ENCODE measurements at places on chromosomes 6 and 20.

GRCh38 chr6:71599359-71599758, 287.0 kb upstream of the RIMS1 start:
- no peak for DNase-seq

- no peak for DNase-seq
Observed at GRCh38 chr6:149129371-149130077, 188.0 kb upstream of the TAB2 start.

- peak; percentile 72 for DNase-seq
Observed at GRCh38 chr6:158849899-158850806, 31.0 kb upstream of the EZR start.

DNA sequence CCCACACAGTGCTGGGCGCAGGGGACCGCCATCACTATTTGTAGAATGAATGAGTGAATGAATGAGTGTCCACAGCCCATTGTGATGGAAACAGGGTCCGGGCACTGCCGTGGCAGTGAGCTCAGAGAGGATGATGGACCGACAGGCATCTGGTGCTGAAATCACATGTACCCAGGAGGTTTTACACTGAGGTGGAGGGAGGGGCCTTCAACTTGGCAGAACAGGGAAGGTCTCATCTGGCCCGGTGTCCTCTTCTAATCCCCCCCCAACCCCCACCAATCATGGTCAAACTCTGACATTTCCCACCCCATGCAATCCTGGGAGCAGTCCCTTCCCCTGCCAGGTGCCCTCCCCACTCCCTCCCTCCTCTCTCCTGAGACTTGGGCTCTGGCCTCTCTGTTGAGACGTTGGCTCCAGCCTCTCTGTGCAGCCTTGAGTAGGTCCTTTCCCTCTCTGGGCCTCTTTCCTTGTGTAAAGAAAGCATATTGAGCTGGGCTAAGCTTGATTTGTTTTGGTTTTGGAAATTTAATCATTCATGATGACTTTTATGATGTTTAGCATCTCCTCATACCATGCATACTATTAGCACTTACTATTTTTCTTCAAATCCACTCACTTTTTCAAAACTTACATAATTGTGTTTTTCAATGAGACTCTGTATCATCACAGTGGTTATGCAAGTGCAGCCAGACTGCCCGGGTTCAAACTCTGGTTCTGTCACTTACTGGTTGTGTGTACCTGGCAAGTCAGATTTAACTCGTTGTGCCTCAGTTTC, 10.8 kb downstream of the KIAA1755 start:
- DNase-seq = no peak

GRCh38 chr6:166600931-166601330, 14.5 kb upstream of the RAMACL start:
- no peak for DNase-seq

DNA sequence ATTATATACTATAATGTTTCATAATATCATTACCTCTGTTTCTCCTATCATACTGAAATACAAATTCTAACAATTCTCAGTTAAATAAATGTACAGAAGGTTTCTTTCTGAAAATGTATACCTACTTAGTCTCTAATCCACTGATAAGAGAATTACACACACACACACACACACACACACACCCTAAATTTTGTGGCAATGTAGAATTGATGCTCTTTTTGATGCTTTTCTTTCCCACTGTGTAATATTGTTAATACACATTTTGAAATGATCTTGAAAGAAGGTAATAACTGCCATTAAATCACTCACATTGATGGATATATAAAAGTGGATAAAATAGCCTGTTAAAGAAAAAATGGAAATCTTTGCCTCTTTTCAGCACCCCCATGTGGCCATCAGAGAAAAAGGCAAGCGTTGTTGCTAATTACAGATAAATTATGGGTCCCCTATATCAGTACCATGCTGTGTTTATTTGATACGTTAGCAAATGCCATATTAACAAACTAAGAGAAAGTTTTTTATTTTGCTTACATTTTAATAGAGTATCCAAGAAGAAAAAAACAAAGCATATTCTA, 76.6 kb upstream of the VGLL2 start:
- no peak for DNase-seq
